ENCODE measurements at places on chromosomes 11 and 22. TPM values are rescaled to one million over a fixed set of nuclear protein-coding genes. Genes with fewer than 3 reads are reported as not detected.

- no peak for DNase-seq
These were observed 3.2 kb downstream of the RPL27A start for GRCh38 chr11:8685820-8686219.

- no peak for DNase-seq
These were observed 18.6 kb upstream of the FOLR1 start for GRCh38 chr11:72173291-72173690.

DNA sequence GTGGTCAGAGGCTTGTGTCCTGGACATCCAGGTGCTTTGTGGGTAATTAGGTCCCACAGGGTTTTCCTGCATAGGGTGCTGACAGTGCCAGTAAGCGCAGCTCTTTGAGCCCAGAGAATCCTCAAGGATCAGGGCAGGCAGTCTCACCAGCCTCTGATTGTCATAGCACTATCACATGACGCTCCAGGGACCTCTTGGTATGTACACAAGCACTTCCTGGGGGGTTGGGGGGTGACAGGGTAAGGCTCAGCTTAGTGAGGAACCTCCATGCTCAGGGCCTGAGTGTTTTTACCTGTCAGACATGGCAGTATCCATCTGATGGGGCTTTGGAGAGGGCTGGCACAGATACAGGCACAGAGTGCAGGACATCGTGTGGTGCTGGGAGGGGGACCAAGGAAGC is 27.9 kb upstream of the SUSD2 start:
- DNase-seq, result no peak

- no peak for DNase-seq
These were observed 136.3 kb upstream of the TEAD1 start for GRCh38 chr11:12537778-12538401.

- DNase-seq, result no peak
These were observed 5.6 kb upstream of the ANKRD13D start for GRCh38 chr11:67283481-67283963.

DNA sequence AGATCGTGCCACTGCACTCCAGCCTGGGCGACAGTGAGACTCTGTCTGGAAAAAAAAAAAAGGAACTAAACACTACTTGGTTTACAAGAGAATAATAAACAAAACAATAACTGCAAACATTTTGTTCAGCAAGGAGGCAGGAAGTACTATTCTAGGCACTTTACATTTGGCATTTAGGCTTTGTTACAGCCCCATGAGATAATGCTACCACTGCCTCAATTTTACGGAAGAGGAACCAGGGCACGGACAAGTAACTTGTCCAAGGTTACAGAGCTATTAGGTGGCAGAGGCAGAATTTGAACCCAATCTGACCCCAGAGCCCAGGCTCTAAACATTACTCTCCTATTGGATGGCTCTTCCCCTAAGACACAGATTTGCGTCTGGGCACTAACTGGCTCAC is 108.7 kb upstream of the AKIP1 start:
- no peak for DNase-seq

DNA sequence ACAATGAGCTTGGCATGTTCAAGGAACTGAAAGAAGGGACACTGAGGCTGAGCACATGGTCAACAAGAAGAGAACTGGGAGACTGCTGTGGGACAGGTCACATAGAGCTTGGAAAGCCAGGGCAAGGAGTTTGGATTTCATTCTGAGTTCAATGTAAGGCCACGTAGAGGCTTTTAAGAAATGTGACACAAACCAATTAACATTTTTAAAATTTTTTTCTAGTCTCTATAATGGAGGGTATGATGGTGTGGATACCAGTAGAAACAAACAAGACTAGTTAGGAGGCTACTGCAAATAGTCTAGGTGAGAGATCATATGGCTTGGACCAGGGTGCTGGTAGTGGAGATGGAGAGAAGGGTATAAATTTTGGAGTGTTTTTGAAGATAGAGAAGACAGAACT is 56.7 kb downstream of the RAB30 start:
- no peak for DNase-seq

- DNase-seq, result no peak
These were observed 46.1 kb downstream of the ENTHD1 start for GRCh38 chr22:39847477-39847876.

The CYB5R2 gene
- total RNA-seq, result 0.25 TPM

The MRGPRX3 gene
- 0.51 TPM for total RNA-seq

The SCUBE2 gene
- 1.5 TPM for total RNA-seq

The SOX6 gene
- under 0.01 TPM for total RNA-seq

The MFNG gene
- 197 TPM for total RNA-seq

The BEST1 gene
- 0.13 TPM for total RNA-seq

The C22orf31 gene
- not detected for total RNA-seq
